ENCODE measurements at places on chromosomes 7 and 10.

DNA sequence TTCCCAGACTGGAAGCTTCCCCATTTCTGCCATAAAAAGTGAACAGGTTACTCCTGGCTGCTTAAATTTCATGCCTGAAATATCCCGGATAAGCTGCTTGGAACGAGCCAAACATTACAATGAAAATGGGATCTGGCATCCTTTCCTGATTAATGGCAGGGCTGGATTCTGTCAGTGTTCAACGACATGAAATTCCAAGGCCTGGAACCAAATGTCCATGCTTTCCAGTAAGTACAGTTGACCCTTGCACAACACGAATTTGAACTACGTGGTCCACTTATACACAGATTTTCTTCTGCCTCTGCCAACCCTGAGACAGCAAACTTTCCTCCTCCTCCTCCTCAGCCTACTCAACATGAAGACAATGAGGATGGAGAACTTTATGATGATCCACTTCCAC is 65.4 kb downstream of the SGMS1 start:
- no peak for DNase-seq

DNA sequence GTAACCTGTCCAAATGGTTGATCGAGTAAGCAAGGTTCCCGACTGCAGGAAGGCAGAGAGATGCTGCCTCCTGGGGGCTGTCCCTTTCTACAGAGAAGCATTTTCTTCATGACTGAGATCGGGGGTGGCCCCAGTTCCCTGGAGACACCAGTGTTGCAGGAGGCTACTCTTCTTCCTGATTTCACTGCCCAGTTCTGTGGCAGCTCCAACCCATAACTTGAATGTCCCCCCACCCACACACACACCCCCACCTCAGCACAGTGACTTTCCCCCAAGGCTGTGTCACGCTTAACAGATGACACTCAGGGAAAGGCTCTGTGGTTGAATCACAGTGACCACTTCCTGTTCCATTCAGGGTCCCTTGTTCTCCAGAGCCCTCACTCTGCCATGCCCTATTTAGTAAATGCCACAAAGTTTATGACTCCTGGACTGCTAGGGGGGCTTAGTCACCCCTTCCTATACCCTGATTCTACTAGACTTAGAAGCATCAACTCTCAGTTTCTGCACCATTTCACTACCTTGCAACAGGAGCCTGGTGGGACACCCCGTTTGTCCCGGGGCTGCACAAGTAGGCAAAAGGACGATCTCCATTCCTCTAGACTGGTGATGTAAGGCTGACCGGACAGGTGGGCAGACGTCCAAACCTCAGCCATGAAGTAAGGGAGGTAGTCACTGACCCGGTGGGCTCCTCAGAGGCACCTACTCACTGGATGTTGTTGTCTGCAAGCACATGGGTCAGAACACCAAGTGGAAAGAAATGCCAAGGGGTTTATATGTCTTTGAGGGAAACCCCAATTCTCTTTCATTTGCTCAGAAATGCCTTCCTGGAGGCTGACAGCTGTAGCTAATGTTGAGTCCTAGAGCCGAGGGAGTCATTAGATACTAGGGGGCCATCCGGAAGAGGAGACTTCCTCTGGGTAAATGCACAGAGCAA is 31.3 kb upstream of the SMC3 start:
- DNase-seq: peak; percentile 86

- no peak for DNase-seq
These were observed 190.5 kb downstream of the GLI3 start for GRCh38 chr7:42046483-42046882.

- no peak for DNase-seq
These were observed 1167.6 kb downstream of the NXPH1 start for GRCh38 chr7:9600974-9601373.

DNA sequence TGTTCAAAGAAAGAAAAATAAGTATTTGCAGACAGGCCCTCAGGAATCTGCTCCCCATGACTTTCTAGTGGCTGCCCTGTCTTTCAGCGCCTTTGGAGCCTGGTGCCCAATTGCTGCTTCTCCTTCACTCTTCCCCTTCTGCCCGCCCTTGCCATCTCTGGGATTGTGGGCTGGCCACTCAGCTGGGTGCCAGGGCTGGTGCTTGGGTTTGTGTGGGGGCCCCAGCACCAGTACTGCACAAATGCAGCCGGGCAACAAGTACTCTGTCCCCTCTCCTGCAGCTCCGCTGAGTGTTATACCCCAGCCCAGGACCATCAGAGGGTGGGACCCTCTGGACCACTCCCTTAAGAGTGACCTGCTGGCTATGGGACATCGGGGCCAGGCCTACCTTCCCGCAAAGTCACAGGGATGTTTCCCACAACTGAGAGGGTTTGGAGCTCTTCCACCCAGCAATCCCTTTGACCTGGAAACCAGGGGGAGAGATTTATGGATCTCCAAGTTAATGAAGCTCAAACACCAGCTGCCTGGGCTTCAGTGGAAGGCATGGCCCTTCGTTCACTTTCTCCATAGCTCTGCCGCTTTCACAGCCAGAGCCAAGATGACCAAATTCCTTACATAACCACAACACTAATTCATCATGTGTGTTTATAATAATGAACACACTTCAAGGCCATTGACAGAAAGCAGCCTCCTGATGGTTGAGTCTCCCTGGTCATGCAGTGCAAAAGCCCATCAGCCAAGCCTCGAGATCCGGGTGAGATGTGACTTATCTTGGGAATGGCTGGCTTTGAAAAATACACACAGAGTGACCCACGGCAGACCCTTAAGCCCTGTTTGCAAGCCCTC is 313.9 kb upstream of the ZNF32 start:
- DNase-seq: no peak

DNA sequence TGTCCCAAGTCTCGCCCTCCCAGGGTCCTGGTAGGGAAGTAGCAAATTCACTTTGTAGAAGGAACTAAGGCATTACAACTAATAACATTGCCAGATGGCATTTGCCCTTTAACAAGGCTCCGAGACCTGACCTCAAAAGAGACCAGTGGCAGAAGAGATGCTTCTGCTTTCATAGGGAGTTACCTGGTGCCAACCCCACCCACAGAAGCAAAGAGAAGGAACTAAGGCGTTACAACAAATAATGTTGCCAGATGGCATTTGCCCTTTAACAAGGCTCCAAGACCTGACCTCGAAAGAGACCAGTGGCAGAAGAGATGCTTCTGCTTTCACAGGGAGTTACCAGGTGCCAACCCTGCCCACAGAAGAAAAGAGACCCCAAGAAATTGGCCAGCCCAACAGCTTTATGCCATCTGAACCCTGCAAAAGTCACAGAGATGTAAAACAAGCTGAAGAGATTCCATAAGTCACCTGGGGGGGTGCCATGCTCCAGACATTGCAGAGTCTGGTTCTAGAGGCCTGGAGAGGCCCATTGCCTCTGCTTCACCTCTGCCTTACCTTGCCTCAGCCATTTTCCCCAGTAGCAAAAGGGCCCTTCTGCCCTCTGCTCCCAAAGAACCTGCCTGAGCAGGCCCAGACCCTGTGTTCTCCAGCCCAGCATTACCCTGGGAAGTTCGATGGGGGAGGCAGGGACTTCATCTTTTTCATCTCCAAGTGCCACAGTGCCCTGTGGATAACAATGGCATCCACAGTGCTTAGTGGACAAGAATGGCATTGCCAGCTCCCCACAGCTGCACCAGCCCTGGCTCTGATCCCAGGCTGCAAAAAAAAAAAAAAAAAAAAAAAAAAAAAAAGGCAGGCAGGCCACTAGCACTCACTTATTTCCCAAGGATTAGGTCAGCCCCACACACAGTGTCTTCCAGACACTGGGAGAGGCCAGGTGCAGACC is 179.5 kb upstream of the PLXNA4 start:
- no peak for DNase-seq

DNA sequence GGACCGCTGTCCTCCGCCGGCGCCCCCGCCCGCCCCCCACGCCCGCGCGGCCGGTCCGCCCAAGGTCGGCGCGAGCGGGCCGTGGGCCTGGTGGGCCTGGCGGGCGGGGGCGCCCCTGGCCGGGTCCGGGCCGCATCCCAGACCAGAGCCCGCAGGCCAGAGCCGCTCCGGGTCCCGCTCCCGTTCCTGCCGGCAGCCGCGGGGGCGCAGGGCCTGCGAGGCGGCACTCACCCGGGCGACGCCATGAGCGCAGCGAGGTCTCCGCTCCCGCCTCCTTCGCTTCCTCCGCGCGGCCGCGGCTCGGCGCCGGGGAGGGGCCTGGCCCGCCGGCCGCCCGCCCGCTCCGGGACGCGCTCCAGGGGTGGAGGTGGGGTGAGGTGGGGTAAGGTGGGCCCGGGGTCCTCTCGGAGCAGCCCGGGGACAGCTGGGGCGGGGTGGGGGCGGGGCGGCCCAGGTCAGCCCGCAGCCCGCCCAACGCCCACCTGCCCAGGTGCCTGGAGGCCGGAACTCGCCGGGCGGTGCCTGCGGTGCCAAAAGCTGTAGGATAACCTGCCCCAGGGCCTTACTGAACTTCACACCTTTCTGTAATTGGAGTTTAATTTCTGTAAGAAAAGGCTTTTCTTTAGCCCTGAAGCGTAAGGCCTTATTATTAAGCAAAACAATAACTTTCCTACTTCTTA is at the start of gene URGCP:
TSS of gene URGCP (minus strand) at position 266 of the 680 bp plus-strand sequence. CDS start at position 245, 21 bp downstream.
- peak; percentile 29 for DNase-seq

DNA sequence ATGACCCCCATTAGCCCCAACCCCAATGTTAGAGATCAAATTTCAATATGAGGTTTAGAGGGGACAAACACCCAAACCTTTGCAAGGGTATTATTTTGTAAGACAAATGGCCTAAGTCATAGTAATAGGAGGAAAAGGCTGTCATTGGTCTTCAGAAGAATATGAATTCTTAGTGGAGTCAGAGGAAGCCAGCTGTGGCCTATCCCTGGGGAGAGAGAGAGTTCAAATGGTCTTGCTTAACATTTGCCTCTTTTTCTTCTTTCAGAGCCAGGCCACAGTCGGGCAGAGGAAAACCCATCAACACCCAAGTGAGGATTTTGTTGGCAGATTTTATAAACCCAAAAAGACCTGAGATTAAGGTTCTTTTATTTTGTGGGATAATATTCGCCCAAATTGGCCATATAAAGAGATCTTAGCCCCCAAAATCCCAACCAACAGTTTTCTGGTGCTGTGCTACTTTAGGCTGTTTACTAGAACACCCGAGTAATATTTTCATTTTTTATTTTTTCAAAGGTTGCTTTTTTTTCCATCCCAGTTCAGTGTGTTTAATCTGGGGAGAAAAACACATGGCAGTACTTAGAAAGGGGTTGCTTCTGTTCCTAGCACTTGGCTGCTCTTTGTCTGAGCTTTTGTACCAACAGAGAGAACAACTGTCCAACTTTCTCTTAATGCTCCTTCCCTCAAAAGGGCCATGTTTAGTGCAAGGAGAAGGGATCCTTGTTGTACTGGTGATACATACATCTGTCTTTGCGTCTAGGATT is 26.8 kb upstream of the ARMC3 start:
- DNase-seq: no peak

- DNase-seq: no peak
These were observed 324.3 kb downstream of the PTPRN2 start for GRCh38 chr7:158263110-158263963.

DNA sequence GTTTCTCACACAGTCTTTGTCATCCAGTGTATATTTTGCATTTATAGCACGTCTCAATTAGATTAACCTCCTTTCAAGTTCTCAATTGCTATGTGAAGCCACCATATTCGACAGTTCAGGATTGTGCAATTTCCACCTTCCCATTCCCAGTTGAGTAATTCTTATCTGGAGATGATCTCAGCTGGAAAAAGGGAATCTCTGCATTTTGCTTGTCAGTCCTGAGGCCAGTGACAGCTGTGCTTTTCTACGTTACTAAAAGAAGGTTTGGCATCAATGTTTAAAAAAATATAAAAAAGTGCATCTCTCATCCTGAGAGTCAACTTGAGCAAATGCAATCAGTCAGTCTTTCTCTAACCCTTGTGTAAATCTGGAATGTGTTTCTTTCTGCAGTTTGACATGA is 247.7 kb downstream of the PRKG1 start:
- no peak for DNase-seq

GRCh38 chr7:95916573-95917297 is 144.4 kb downstream of the DYNC1I1 start:
- peak; percentile 67 for DNase-seq

GRCh38 chr7:100191775-100192174 is 14.1 kb downstream of the STAG3 start:
- DNase-seq: no peak

GRCh38 chr7:97145068-97145467 is 27.6 kb downstream of the SDHAF3 start:
- no peak for DNase-seq

- DNase-seq: no peak
These were observed 51.8 kb upstream of the RHEB start for GRCh38 chr7:151571471-151571870.

DNA sequence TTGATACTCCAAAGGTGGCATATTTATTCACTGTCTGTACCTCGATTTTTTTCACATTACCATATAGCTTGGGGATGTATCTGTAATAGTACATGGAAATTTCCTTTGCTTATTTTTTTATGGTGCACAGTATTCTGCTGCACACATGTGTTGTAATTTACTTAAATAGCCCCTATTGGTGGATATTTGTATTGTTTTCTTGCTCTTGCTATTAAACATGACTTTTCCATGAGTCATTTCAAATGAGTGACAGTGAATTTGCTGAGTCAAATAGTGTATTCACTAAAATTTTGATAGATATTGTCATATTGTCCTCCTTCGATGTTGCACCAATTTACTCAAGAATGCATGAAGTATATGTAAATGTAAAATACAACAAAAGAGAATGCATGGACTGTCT is 122.7 kb upstream of the STEAP4 start:
- no peak for DNase-seq

DNA sequence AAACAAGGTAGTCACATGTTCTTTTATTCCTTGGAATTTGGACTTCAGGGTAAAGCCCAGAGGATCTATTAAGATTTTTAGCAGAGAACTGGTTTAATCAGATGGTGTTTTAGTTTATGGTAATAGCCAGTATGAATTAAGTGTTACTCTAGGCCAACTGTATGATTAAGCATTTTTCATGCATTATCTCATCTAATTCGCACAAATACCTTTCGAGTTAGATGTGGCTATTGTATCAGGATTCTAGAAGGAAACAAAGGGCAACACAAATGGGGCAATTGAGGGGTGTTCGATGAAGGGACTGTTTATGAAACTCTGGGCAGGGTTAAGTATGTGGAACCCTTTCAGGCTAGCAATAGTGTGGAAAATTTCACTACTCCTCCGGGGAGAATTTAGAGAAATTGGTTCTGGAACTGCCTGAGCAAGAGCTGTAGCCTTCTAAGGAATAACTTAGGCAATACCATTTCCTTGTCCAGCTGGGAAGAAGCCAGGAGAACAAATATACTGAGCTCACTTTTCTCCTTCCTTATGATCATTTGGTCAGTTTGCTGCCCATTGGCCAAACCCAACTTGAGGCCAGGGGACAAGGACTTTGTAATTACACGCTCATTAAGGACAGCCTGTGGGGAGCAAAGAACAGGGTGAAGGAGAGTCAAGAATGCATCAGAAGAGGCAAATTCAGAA is 319.0 kb upstream of the FZD1 start:
- no peak for DNase-seq

Data from stimulated activated CD4-positive, alpha-beta T cell treated with anti-CD3 and anti-CD28 coated beads, Interleukin-1b, Interleukin-23, amount 100 ng/mL, for 48 hours (primary cell).